ENCODE measurements at places on chromosomes 4 and X.

DNA sequence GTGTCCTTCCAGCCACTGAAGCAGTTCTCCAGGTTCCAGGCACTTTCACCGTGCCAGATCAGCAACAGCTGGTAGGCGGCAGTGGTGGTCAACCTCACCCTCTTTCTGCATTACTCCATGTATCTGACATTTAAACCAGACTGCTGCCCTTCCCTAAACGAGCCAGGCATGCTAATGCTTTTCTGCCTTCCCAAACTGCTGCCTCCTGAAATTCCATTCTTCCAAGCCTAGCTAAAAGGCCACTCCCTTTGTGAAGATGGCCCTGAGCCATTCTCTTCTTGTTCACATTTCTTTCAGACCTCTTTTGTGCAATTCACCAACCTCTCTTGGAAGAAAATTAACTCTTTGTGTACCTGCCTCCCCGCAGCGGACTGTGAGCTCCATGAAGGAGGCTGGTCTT is 73.7 kb downstream of the CHST7 start:
- no peak for DNase-seq

GRCh38 chrX:6465756-6466155 is 69.2 kb downstream of the VCX3A start:
- no peak for DNase-seq

DNA sequence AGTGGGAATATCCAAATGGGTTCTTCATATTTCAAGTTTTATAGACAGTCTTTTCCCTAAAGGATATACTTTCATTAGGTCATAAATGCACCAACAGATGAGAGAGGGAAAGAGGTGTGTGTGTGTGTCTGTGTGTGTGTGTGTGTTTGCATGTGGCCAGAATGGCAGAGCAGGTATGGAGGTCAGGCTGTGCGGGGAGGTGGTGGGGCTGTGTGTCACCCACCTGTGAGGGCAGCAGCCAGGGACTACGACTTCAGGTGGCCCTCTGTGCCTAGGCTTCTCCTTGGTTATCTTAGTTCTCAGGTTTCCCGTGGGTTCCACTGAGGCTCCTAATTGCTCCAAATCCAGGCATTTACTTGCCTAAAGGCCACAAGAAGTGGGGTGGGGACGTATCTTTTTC is 14.6 kb downstream of the HAND2 start:
- no peak for DNase-seq

DNA sequence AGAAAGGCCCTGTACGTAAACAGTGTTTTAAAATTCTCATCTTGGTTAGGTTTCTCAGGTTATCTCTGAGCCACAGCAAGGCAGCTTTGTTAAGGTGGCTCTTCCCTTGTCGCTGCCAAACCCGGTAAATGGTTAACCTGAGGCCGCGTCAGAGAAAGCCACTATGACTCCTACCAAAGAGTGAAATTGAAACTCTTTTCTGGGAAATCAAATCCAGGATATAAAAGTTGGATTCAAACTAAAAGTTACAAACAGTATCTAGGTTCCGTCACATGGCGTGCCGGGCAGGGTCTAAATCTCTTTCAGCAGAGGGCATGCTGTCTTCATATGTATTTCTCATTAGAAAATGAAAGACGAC is 433 bp downstream of the MMAA start:
- peak; percentile 46 for DNase-seq

DNA sequence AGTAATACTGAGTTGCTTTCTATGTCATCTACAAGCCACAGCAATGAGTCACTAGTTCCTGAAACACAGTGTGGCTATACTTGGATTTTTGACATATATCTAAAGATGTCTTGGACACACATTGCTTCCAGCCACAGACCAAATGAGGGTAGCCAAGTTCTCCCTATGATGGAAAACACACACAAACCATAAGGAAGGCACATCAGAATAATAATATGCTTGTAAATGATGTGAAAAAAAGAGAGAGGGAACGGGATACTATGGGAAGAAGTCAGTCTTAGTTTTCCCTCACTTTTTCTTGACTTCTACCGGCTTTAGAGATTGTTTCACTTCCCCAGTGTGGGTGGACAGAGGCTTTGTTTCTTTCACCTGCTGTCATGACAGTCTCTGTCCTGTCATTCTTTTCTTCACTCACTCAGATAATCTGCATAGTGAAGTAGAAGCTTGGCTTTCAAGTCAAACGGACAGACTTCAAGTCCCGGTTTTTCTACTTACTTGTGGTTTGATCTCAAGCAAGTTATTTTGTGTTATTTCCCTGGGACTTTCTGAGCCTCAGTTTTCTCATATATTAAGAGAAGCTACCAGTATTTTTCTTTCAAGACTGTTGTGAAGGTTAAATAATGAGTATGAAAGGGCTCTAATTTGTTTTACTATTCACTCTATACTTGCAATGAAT is 34.7 kb downstream of the P2RY10 start:
- no peak for DNase-seq
